ENCODE measurements at places on chromosomes 13 and 19.

DNA sequence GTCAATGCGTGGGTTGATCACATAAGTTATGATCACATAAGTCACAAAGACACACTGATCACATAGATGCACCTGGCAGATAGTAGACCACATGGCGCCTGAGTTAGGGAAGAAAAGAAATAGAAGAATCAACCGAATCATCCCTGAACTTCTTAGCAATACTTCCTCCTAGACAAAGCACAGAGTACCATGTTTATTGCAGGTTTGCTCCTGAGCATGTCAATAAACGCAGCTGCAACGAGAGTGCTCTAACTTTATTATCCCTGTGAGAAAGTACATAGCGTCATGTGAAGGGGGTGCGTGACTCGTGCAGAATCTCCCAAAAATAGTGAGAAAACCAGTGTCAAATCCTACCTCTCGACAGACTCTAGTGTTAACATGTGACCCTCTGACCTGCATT lies 17.3 kb downstream of the NCR1 start:
- no peak for DNase-seq

DNA sequence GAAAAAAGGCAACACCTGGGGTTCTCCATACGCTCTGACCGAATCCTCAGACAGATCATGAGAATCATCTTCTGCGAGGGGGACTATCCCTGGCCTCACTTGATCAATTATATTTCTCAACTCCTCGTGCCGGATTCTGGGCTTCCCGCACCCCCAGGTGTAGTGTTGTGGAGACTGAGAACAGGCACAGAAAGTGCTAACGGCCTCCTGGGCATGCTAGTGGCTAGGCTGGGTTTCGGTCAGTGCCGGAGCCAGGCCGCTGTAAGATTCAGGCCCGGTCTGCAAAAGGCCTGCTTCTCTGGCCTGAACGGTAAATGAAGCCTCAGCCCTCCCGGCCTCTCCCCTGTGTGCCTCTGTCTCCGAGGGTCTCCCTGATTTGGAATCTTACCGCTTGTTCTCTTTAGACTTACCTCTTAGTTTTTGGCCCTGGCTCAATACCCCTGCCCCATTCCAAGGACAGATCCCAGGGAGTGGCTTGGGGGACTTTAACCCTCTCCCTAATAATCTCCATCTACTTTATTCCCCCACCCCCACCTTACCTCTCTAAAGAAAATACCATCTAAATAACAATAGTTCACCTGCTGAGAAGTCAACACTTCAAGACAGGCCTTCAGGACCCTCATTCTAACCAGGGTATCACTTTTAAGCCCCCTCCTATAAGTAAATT lies 79.0 kb upstream of the MEDAG start:
- no peak for DNase-seq

DNA sequence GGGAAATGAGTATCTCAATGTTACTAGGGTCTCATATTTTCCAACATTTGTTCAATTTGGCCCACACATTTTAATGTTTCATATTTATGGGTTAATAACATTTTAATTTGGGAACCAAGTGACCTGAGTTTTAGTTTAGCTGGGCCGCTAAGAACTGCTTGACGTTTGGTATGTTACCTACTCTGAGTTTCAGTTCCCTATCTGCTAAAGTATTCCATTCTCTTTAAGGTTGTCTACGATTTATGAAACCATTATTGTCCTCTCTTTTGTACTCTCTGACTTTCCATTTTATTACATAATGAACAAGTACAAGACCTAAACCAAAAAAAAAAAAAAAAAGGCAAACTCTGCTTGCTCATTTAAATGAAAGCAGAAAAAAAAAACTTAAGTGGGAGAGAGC lies 89.9 kb downstream of the FGF14 start:
- no peak for DNase-seq

DNA sequence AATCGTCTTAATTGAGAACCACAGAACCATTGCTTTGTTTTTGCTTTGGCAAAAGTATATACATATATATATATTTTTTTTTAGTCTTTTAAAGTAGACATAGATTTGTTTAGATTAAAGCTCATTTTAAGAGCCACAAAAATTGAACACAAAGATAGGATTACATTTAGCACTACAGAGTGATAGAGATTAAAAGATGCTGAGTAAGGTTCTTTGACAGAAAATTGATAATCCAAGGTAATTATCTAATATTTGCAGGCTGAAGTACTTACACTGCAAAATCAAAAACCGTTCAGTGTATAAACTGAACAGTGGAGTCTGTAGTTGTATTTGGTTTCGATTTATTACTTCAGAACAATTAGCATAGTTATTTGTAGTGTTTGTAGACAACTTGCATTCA lies 24.5 kb upstream of the ZNF98 start:
- DNase-seq = no peak

GRCh38 chr19:55592391-55593090 lies 6.8 kb downstream of the FIZ1 start:
- DNase-seq = no peak

DNA sequence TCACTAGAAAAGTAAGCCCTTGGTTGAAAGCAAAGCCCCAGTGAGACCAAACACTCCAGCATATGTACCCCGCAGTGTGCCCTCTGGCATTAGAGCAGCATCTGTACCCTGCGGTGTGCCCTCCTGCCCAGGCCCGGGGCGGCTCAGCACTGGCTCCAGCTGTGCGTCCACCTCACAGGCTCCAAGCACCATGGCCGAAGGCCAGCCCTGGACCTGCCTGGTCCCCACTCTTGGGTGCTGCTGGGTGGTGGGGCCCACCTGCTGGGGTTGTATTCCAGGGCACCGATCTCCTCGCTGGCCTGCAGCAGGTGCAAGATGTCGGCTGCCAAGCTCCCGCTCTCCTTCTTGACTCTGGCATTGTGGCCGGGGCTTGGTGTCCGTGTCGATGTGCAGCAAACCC lies 230.2 kb downstream of the TUBA3C start:
- DNase-seq = no peak

DNA sequence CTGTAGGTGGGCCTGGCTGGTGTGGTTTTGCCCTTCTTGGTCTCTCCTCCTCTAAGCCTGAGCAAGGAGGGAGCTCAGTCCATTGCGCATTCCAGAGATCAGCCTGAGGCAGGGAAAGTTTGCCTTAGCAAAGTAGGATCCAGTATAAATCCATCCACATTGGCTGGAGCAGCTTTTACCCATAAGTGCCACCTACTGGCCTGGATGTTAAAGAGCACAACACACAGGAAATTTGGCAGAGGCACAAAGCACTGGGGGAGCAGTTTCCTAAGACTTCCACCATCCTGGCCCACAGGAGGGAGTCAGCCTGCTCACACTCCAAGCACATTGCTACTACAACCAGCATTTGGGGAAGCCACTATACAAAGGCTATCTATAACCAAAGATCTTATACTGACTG lies 1124.2 kb downstream of the SLITRK1 start:
- no peak for DNase-seq

- no peak for DNase-seq
These were observed 216.5 kb upstream of the SOX1 start for GRCh38 chr13:111850458-111850857.

DNA sequence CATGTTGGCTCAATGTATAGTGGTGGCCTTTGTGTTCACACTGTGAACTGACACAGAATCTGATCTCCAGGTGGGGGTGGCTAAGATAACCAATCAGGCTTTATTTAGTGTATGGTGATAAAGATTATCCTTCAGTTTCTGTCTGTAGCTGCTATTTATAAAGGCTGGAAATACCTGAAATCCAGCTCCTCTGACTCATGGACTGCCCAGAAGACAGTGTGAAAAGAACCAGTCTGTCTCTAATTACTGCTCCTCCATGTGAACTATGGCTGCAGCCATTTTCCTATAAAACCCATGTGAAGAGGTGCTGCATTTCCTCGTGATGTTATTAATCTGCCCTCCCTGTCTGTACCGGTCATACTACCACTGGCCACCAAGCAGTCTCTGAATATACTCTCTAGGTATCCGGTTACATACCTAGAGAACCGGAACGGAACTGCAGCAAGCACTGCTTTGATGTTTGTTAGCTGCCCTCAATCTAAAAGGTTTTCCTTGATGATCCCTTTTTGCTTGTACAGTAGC lies 238.0 kb downstream of the LHFPL6 start:
- no peak for DNase-seq
